Brain microvascular endothelial cell (primary cell): ENCODE measurements at places on chromosomes 7 and 10.

- DNase-seq: no peak
Measured at GRCh38 chr7:44998153-44998871, 1.7 kb upstream of the CCM2 start.

GRCh38 chr7:134730411-134730829, 49.0 kb upstream of the CALD1 start:
- peak; percentile 8 for DNase-seq

GRCh38 chr10:72375585-72375984, 20.9 kb upstream of the DNAJB12 start:
- no peak for DNase-seq

DNA sequence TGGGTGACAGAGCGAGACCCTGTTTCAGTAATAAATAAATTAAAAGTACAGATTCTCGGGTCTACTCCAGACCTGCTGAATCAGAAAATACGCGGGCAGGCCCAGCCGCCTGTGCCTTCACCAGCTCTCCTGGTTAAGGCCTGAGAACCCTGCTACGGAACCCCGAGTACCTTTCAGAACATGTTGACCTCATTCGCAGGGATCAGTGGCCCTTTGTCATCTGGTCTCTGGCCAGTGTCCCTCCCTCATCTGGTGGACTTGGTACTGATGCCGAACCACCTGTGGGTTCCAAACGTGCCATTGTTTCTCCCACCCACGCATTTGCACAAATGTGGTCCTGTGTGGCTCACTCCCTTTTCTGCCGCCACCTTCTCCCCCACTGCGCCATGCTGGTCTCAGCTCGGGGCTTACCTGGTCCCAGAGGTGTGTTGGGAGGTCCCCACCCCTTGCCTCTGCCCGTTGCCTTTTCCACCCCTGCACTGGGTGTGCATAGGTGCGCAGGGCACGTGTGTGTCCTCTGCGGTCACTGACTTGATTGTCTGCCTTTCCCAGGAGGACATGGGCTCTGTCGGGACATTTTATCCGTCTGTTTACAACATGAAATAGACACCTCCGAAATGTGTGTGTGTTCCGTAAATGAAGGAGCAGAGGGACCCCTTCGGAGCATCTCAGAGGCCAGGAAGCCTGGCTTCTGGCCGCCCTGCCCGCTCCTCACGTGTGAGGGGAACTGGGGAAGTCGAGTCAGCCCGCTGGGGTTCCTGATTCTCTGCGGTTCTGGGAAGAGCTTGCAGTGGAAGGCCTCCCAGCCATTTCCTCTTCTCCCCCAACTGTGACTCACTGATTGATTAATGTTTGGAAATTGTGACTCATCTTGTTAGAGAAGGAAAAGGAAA, 135.2 kb downstream of the CUX1 start:
- DNase-seq: peak; percentile 38

DNA sequence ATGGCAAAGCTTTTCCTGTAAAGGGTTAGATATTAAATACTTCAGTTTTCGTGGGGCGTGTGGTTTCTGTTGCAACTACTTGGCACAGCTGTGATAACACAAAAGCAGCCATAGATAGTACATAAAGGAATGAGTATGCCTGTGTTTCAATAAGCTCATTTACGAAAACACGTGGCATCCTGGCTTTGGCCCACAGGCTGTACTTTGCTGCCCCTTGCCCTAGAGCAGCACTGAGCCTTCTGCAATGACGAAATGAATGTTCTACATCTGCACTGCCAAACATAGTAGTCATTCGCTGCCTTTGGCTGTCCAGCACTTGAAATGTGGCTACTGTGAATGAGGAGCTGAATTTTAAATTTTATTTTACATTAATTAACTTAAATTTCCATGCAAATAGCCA, 376.2 kb upstream of the TPK1 start:
- no peak for DNase-seq

DNA sequence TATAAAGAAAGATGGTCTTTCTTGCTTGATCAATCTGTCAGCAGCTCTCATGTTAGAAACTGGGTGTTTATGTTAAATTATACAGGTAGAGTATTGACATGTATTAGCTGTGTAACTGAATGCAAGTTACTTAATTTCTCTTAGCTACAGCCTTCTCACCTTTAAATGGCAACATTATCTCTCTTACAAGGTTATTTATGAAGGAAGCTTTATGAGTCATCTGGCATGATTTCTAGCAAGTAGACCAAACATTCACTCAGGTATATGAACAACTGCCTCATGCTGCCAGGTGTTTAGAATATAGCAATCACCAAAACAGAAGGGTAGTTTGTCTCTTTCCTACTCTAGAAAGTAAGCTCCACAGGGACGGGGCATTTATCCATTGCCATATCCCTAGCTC, 8.5 kb downstream of the ARL4A start:
- DNase-seq: no peak

GRCh38 chr10:14459665-14460064, 128.9 kb upstream of the FRMD4A start:
- DNase-seq: no peak

DNA sequence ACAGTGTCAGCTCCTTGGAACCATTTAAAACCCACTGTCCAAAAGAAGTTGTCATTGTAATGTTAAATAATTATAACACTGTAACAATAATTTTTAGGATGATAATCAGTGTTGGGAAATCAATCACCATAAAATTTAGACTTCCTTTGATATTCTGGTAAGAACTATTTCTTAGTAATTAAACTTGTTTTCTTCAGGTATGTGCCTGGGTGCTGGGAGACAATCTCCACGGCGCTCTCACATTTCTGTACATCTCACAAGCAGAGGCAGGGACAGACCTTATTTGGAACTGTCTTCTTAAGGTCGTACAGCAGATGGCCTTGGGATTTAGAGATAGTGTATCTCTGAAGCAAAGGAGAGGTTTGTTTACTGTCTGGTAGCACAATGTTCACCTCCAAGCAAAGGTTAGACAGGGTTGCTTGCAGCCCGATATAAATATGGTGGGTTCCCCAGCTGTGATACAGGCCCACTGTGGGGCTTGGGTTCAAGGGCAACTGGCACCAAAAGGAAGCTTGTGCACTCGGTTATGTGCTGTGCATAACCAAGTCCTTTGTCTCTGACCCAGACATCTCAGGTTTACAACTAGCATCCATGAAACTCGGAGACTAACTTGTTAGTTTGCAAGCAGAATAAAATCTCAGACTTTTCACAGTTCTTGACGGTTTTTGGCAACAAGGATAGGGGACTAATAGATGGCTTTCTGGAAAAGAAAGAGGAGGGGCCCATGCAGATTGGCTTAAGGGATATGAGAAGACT, 125.5 kb downstream of the RNF32 start:
- DNase-seq: no peak
